ENCODE measurements at places on chromosomes 16 and 17.

DNA sequence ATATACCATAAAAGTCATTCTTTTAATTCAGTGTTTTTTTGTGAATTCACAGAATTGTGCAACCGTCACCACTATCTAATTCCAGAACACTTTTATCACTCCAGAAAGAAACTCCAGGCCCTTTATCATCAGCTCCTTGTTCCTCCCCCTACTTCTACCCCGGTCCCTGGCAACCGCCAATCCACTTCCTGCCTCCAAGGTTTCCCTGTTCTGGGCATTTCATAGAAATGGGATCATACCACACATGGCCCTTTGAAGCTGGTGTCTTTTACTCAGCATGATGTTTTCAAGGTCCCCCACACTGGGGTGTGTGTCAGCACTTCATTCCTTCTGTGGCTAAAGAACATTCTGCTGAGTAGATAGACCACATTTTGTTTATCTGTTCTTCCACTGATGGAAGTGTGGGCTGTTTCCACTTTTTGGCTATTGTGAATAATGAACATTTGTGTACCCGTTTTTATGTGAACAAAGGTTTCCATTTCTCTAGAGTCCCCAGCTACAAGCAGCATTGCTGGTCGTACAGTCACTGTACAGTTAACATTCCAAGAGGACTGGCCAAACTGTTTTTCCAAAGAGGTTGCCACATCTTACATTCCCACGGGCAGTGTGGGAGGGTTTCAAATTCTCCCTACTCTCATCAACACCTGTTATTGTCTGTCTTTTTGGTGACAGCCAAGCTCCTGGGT, 75.8 kb upstream of the ZNF469 start:
- DNase-seq = no peak

DNA sequence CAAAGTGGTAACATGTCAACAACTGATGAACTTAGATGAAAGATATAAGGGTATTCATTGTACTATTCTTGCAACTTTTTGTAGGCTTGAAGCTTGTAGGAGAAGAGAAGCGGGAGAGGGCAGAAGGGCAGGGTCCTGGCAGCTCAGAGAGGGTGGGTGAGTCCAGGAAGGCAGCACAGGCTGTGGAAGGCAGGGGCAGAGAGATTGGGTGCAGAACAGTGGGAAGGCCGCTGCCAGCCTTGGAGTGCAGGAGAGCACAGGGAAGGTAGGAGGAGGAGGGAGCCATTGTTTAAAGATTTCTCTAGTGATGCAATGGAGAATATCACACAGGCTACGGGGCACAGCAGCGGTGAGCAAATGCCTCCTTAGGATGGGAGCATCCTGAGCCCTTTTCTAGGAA, 104.3 kb downstream of the N4BP1 start:
- no peak for DNase-seq

DNA sequence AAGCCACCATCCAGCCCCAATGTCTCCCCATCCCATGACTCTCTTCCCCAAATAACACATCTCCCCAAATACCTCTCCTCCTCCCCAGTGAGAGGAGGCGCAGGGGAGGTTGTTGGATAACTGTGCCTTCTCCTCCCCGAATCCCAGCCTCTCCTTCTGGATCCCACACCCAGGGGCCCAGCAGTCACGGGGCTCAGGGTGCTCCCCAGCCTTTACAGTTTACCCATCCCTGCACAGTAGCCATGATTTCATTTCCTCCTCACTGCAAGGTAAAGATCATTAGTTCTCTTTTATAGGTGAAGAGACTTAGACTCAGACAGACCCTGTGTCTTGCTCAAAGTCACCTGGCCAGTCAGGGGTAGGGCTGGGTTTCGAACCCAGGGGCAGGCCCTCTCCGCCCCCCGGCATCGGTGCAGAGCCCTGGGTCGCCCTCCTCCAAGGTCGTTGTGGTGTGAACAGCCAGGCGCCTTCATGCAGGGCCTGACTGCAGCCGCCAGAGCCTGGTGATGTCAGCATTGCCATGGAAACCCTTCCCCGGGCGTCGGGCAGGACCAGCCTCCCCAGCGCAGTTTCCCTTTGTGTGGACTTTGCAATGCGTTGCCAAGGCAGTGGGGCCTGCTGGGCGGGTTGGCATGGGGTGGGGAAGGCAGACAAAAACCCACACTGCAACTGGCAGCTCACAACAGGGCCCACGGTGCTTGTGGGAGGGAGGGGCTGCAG, 53.3 kb upstream of the TOB1 start:
- peak; percentile 30 for DNase-seq

DNA sequence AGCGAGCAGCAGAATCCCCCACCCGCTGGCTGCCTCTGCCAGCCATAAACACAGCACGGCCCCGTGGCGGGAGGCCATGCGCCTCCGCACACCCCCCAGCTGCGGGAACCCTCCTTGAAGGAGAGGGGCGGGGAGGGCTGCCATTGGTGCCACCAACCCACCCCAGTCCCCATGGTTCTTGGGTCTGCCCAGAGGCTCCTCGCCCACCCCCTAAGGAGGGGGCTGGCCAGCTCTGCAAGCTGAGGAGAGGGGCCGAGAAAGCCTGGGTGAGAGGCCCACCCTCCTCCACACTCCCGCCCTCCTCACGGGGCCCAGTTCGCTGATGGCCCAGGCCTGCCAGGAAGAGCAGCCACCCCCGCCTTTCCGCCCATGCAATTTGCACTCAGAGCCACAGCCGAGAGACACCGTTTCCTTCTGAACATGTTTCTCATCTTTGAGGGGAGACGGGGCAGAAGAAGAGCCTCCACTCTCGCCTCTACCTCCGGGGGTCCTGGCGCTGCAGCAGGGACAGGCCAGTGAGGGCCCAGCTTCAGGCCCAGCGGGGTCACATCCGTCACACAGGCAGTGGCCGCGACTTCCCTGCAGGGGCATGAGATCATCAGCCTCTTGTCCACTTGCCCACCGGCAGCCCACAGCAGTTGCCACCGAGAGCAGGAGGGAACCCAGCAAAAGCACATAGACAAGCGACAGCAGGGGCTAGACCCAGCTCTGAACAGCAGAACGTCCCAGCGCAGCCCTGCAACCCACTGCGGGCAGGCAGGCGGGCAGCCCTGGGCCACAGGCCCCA, 23.0 kb downstream of the KATNB1 start:
- DNase-seq = no peak

DNA sequence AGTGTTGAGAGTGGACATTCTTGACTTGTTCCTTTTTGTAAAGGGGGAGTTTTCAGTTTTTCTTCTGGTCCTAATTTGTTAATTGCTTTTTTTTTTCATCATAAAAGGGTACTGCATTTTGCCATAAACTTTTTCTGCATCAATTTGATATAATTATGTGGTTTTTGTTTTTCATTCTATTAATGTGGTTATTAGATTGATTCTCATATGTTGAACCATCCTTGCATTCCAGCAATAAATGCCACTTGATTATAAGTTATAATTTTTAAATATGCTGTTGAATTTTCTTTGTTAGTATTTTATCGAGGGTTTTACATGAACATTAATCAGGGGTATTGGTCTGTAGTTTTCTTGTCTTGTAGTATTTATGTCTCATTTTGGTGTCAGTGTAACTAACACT, 87.2 kb upstream of the SMIM36 start:
- no peak for DNase-seq

DNA sequence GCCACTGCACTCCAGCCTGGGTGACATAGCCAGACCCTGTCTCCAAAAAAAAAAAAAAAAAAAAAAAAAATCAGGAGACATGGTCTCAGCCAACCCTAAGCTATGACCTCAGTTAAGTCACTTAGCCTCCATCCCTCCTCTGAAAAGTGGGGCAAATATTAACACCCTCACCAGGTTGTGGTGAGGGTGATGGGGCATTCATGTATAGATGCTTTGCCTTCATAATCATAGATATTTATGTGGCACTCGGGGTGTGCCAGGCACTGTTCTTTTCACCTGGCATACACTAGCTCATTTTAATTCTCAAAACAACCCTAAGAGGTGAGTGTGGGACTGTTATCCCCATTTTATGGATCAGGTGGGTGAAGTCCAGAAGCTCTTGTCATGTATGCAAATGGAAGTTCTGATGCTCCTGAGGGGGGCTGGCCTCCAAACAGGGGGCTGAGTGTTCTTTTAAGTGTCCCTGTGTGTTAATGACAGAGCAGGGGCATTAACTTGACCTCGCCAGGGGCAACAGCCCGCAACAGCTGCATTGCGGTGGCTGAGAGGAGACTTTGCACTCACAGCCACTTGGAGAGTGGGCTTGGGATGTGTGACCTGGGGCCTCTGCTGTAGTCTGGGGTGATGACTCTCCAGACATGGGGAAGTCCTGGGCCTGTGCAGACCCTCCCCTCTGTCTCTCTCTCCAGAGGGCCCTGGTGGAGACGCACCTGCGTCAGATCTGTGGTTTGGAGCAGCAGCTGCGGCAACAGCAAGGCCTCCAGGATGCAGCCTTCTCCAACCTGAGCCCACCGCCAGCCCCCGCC, 4.1 kb downstream of the TBKBP1 start:
- no peak for DNase-seq

- DNase-seq = no peak
Measured at GRCh38 chr16:17287166-17287800, 183.5 kb downstream of the XYLT1 start.
